ENCODE measurements at places on chromosomes 11 and 22.

DNA sequence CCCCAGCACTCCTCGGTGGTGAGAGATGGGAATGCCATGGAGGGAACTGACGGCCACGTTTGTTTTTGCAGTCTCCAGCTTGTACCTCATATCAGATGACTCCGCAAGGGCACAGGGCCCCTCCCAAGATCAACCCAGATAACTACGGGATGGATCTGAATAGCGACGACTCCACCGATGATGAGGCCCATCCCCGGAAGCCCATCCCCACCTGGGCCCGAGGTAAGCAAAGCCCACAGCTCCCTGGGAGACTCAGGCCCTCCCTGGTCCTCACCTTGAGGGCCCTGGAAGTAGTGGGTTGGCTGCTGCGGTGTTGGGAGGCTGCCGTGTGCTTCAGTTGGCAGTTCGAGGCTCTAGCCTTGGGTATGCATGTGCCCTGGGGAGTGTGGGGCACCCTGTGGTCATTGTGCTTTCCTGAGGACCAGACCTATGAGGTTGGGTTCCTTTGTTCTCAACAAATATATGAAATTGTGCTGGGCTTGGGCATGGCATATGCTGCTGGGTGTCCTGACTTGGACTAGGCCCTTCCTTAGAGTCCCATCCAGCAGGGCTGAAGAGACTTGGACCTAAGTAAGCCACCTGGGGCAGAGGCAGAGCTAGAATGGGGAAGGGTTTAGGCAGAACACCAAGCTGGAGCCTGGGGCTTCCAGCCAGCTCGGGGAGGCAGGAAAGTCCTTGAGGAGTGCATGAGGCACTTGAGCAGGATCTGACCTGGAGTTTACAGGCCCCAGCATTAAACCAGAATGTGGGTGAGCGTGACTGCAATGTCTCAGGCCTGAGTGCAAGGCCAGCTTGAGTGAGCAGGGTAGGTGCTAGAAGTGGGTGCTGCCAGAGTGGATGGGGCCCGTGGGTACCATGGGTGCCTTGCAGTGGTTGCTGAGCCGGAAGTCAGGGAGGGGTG lies 26.4 kb downstream of the INCENP start:
- no peak for DNase-seq

GRCh38 chr11:60498853-60499252 lies 6.3 kb downstream of the MS4A12 start:
- peak; percentile 26 for DNase-seq

DNA sequence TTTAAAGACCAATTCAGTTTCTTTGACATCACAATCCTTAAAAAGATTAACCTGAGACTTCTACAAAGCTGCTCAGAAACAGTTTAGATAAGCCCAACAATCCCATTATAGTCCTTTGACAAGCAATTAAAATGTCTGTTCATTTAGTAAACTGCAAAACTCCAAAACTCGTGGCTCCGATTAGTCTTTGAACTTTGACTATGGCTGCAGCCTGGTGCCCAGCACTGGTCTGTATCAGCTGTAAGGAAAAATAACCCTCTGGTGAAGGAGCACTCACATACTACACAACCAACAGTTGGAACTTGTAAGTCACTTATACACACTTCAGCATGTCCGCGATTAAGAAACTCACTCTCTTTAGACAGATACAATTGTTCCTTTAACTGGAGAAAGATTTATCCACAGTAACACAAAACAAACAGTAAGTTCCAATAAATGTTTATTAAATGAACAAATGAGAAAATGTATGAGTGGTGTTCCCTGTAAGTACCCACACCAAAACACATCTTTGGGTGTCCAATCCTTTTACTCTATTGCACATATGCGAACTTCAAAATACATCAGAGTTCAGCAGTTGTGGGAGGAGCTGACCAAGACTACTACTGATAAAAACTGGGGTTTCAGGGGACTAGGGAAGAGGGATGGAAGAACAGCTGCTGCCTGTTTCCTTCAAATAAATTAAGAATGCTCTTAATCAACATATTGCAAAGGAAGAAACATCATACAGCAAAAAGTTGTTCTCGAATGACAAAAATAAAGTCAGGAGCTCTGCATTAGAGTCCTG lies 36.4 kb downstream of the PITPNB start:
- no peak for DNase-seq

- peak; percentile 80 for DNase-seq
Measured at GRCh38 chr11:48109046-48109666, 107.5 kb upstream of the OR4B1 start.

DNA sequence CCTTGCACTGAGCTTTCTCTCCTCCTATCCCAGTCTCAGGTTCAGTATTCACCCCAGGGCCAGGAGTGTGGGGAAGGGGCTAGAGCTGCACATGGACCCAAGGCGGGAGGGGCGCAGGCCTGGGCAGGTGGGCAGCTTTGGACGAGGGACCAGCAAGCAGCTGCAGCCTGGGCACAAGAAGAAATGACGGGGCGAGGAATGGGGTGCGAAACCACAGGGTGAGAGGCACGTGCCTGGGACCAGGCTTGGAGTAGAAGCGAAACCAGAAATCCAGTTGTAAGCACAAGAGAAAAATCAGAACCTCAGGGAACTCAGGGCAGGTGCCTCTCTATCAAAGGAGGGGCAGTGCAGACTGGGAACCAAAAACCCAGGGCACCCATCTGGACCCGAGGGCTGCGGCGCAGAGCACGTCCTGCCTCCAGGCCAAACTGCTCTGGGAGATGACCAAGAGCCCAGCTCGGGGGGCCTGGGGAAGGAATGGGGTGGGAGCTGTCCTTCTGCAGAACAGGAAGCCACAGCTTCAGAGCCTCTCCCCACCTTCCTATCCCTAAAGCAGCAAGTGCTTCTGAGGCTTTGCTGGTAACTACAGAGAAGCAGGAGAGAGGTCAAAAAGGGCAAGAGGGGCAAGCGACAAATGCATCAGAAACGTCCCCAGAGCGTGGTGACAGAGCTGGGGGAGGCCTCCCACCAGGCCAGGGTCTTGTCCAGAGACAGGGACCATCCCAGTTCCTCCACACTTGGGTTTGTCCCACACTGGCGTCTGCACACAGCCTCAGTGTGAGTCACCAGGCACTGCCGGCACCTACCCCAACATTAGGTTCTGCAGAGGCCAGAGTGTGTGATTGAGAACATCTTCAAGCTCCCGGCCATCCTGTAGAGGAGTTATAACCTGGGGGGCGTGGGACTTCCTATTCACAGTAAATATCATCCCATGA lies 18.3 kb upstream of the TMPRSS4 start:
- no peak for DNase-seq

DNA sequence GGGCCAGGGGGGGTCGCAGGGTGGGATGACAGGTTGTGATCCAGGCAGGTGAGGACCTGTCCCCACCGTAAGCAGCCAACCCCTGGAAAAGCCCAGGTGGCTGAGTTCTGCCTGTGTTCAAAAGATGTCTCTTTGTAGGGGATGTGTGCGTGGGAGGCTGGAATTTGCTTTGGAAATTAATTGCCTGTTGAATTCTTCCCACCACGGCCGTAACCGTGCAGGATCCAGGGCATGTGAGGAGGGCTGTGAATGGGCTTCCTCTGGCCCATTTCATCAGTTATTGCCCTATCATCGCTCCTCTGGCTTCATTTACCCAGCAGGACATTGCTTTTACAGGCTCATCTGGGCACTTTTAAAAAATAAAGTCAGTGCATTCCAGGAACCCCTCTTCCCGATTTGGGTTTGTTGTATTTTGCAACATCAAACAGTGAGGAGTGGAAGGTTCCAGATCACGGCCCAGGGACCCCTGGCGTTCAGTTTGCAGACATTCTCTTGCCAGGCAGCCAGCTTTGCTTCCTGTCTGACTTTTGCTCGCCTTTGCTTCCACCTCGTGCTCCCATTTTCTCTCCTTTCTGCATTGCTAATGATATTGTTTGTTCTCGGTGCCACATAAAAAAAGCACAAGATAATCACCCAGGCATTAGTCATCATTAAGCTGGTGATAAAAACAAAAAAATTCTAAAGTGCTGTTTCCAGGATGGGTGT lies 1306.6 kb downstream of the BRD1 start:
- no peak for DNase-seq

GRCh38 chr22:24883432-24883831 lies 63.1 kb downstream of the LHFPL7 start:
- DNase-seq = no peak

GRCh38 chr11:93288767-93289166 lies 41.8 kb upstream of the DEUP1 start:
- no peak for DNase-seq

DNA sequence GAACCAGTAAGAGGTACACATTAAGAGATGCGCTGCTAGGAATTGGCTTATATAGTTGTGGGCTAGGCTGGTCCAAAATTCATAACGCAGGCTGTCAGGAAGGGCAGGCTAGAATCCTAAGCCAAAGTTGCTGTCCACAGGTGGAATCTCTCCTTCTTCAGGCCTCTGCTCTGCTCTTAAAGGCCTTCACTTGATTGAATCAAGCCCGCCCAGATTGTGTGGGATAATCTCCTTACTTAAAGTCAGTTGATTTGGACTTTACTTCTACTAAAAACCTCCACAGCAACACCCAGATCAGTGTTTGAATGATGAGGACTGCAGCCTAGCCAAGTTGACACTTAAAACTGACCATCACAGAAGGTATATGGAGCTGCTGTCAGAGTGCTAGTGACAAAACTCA lies 68.8 kb downstream of the LRRC32 start:
- no peak for DNase-seq

DNA sequence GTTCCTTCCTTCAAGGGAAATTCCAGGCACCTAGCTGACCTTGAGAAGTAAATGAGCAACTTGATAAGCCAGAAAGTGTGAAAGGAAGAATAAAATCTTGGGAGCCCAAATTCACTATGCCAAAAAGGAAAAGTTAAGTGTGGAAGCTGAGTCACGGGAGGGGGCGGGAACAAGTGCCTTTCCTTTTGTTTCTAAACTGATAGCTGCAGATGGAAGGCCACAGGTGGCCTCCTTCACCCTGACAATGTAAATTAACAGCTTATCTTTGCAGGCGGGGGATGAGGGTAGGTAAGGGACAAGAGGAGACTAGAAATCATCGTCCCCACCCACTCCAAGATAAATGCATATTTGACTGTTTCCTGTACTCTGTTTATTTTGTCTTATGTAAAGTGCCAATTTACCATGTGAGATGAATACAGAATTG lies 36.4 kb upstream of the TREH start:
- DNase-seq = no peak

DNA sequence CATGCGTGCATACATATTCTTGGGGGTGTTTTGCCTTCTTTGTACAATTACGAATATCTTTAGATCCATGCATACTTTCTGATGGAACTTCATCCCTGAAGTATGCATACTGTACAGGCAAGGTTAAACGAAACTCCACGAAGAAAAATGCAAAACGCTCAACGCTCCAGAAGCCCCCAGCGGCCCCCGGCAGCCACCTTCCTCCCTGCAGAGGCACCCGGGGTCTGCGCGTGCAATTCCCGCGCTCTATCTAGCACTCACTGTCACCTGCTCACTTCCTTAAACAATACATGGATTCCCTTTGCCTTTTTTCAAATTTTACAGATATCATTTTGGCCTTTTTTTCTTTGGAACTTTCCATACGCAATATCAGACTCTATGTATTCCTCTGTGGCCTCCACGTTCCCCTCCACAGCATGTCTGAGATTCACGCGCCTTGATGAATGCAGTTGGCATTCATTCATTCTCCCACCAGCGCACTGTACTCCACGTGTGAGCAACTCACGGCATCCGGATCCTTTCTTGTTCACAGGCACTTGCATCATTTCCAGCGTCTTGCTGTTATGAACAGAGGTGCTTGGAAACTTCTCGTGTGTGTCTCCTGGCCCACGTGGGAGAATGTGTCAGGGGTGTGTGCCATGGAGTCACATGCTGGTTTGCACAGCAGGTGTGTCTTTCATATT lies 214.3 kb downstream of the CTTN start:
- DNase-seq = no peak

DNA sequence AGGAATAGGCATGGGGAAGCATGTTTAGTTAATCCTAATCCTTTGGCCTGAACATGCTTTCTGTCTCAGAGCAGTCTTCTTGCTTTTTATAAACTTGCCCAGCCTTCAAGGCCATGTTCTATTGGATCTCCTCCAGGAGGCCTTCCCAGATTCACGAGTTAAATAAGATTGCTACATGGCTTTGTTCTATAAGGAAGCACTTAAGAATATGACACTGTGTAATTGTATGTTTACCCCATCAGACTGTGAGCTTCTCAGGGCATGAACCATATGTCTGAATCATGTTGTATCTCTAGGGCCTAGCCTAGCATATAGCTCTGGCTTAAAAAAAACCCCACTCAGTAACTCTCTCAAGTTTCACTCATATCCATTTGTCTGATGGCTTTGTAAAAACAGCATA lies 26.4 kb upstream of the UCP3 start:
- DNase-seq = no peak

GRCh38 chr11:114308689-114309089 lies 12.5 kb downstream of the NNMT start:
- no peak for DNase-seq

DNA sequence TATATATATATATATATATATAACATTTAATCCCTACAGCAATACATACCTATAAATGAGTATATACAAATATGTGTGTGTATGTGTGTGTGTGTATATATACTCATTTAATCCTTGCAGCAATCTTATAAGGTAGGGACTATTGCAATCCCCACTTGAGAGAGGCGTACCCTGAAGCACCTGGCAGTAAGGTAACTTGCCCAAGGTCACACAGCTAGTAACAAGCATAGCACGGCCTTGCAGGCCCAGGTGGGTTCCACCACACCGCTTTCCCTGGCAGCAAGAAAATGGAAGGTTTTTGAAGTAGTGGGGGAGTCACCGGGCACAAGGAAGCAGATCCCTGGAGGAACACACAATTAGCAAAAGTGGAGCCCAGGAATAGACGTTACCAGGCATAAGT lies 3.3 kb upstream of the ADA2 start:
- no peak for DNase-seq

- no peak for DNase-seq
Measured at GRCh38 chr11:69518081-69518950, 36.9 kb downstream of the LINC01488 start.

DNA sequence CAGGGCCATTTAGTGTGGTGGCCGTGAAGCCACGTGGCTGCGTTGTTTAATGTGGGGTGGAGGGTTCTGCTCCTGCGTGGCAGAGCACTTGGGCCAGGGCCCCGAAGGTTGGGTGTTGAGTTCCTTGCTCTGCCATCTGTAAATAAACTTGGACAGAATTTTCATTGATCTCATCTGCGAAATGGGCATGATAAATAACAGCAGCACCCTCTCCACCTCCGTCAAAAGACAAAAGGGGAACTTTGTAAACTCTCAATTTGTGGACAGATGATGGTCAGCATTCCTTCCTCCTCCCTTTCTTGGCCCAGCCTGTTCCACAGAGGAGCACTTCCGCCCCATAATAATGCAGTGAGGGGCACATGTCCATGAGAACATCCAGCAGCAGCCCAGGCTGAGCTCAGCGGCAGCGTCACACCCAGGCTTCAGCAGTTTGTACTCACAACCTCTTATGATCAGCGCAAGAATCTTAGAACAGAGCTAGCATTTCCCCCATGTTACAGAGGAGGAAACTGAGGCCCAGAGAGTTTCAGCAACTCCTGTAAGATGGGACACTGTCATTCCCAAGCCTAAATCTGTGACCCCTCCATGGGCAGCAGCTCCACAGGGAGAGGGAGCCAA lies 874.5 kb downstream of the BRD1 start:
- DNase-seq = no peak
